ENCODE measurements at places on chromosomes 6 and 20. TPM values are rescaled to one million over a fixed set of nuclear protein-coding genes. Genes with fewer than 3 reads are reported as not detected.

Gene GSTA2
- total RNA-seq = not detected

Gene CLIC5
- not detected for total RNA-seq

Gene ADGRF5
- total RNA-seq = not detected

Gene MUC21
- not detected for total RNA-seq

Gene RWDD2A
- total RNA-seq = 1.8 TPM

Gene NRSN1
- total RNA-seq = not detected

Gene RAB44
- 0.03 TPM for total RNA-seq

Gene ROS1
- 0.17 TPM for total RNA-seq

Gene PAK5
- not detected for total RNA-seq

All from A549 treated with GW870086 at 1 μM for 4 hours (cell line).